ENCODE measurements at places on chromosomes 11 and 22. TPM values are rescaled to one million over a fixed set of nuclear protein-coding genes. Genes with fewer than 3 reads are reported as not detected.

Gene LMNTD2
- total RNA-seq = 1.7 TPM

Gene RBFOX2
- total RNA-seq = 142 TPM

Gene OR4C12
- not detected for total RNA-seq

Gene RIC8A
- 88.2 TPM for total RNA-seq

Gene ANKK1
- total RNA-seq = 0.43 TPM

Gene KCNK4
- total RNA-seq = not detected

Gene CACNA1I
- 0.90 TPM for total RNA-seq

Gene UPK3A
- total RNA-seq = not detected

Gene APOBEC3G
- total RNA-seq = 2.5 TPM

Gene SGSM1
- not detected for total RNA-seq

Gene CLMP
- total RNA-seq = 45.9 TPM

Gene MB
- total RNA-seq = 0.46 TPM

Gene FAM180B
- 0.62 TPM for total RNA-seq

Gene FGF3
- total RNA-seq = not detected

Gene STARD10
- total RNA-seq = 16.9 TPM

Gene SCGB1D2
- total RNA-seq = not detected

Gene DPP3
- 83.3 TPM for total RNA-seq

- H3K27me3 ChIP-seq = peaks cover 42% of the 10 kb centered on the region
- no peak for DNase-seq
- H3K27ac ChIP-seq = no peak overlapping the region
- no peaks in the 10 kb centered on the region for H3K36me3 ChIP-seq
- no peaks in the 10 kb centered on the region for H3K4me1 ChIP-seq
These were observed 6.1 kb upstream of the SIGIRR start for GRCh38 chr11:420911-421321.

- H3K4me3 ChIP-seq = no peak overlapping the region
- H3K4me1 ChIP-seq = peaks cover 52% of the 10 kb centered on the region
- peak; percentile 22 for DNase-seq
- H3K27ac ChIP-seq = no peak overlapping the region
- H3K27me3 ChIP-seq = no peaks in the 10 kb centered on the region
- no peaks in the 10 kb centered on the region for H3K36me3 ChIP-seq
These were observed 27.9 kb downstream of the GUCY1A2 start for GRCh38 chr11:106990331-106990730.

- H3K36me3 ChIP-seq = no peaks in the 10 kb centered on the region
- DNase-seq = peak; percentile 75
- H3K4me1 ChIP-seq = peaks cover 20% of the 10 kb centered on the region
- H3K27ac ChIP-seq = no peak overlapping the region
- no peaks in the 10 kb centered on the region for H3K27me3 ChIP-seq
- H3K4me3 ChIP-seq = no peak overlapping the region
These were observed 41.4 kb downstream of the DKK3 start for GRCh38 chr11:11966826-11967668.

- no peak overlapping the region for H3K27ac ChIP-seq
- H3K27me3 ChIP-seq = no peaks in the 10 kb centered on the region
- DNase-seq = no peak
- H3K4me3 ChIP-seq = no peak overlapping the region
These were observed 30.2 kb downstream of the ARHGEF17 start for GRCh38 chr11:73338279-73338678.

- DNase-seq = no peak
- no peaks in the 10 kb centered on the region for H3K4me1 ChIP-seq
- no peak overlapping the region for H3K27ac ChIP-seq
These were observed 37.8 kb downstream of the GGTLC2 start for GRCh38 chr22:22682196-22682595.

GRCh38 chr11:459511-460220, 9.6 kb downstream of the PTDSS2 start:
- H3K4me1 ChIP-seq = no peaks in the 10 kb centered on the region
- no peak overlapping the region for H3K27ac ChIP-seq
- DNase-seq = no peak
- H3K36me3 ChIP-seq = no peaks in the 10 kb centered on the region
- no peak overlapping the region for H3K4me3 ChIP-seq

GRCh38 chr11:103326070-103326794, 217.0 kb downstream of the DYNC2H1 start:
- no peaks in the 10 kb centered on the region for H3K36me3 ChIP-seq
- no peak overlapping the region for H3K27ac ChIP-seq
- peaks cover 4% of the 10 kb centered on the region for H3K4me1 ChIP-seq

GRCh38 chr11:2579315-2580060, 120.3 kb downstream of the KCNQ1OT1 start:
- no peak overlapping the region for H3K27ac ChIP-seq
- no peak overlapping the region for H3K4me3 ChIP-seq
- no peak for DNase-seq
- no peaks in the 10 kb centered on the region for H3K36me3 ChIP-seq
- no peaks in the 10 kb centered on the region for H3K4me1 ChIP-seq

DNA sequence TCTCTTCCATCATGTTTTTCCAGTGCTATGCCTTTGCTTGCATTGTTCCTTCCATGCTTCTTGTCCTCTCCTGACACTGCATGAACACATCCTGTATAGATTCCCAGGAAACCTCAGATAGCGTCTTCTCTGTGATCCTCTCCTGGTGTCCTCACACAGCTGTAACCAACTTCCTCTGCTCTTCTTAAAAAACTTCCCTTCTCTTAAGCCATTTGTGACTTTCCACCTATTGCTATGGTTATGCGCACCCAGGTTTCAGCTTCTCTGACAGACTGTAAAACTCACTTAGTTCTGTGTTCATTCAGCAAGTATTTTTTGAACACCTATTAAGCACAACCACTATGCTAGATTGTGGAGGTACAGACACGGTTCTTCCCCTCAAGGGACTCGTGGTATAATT, 5.1 kb upstream of the APLP2 start:
- H3K4me1 ChIP-seq = peaks cover 2% of the 10 kb centered on the region
- H3K27me3 ChIP-seq = peaks cover 4% of the 10 kb centered on the region
- H3K27ac ChIP-seq = no peak overlapping the region
- no peak for DNase-seq
- H3K4me3 ChIP-seq = no peak overlapping the region

GRCh38 chr11:17376493-17376892, 12.0 kb downstream of the KCNJ11 start:
- no peaks in the 10 kb centered on the region for H3K27me3 ChIP-seq
- DNase-seq = no peak
- H3K4me1 ChIP-seq = no peaks in the 10 kb centered on the region
- H3K4me3 ChIP-seq = no peak overlapping the region
- peaks cover 6% of the 10 kb centered on the region for H3K36me3 ChIP-seq

GRCh38 chr11:78647986-78648875, 73.6 kb upstream of the NARS2 start:
- H3K4me1 ChIP-seq = no peaks in the 10 kb centered on the region
- DNase-seq = no peak
- no peaks in the 10 kb centered on the region for H3K36me3 ChIP-seq

GRCh38 chr22:38843657-38844314, at the start of gene NPTXR:
Gene NPTXR, minus strand, starts transcription at chr22:38844028.
- H3K27me3 ChIP-seq = no peaks in the 10 kb centered on the region
- peak; percentile 80 for DNase-seq
- H3K27ac ChIP-seq = peak within 1 kb of the TSS; percentile 90
- peaks cover 33% of the 10 kb centered on the region for H3K4me1 ChIP-seq
- peak within 1 kb of the TSS; percentile 98 for H3K4me3 ChIP-seq
- H3K36me3 ChIP-seq = peaks cover 1% of the 10 kb centered on the region

DNA sequence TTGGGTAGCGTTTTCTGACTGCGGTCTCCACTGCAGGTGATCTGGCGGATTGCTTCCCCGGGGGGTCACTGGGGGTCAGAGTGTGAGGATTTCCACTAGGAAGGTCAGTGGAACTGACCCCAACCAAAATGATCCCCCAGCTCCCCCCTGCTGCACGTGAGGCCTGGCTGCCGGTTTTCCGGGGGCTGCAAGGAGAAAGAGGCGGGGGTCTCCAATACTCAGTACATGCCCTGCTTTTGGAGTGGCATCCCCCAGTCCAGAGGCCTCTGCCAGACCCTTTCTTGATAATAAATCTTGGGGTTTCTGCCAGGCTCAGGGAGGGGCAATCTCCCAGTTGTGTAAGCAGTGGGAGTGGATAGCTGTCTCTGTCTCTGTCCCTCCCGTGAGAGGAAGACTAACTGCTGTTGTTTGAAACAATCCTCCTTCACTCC, 71.5 kb upstream of the RTL6 start:
- H3K27ac ChIP-seq = no peak overlapping the region
- H3K36me3 ChIP-seq = no peaks in the 10 kb centered on the region
- H3K4me1 ChIP-seq = no peaks in the 10 kb centered on the region
- H3K4me3 ChIP-seq = no peak overlapping the region

- no peak overlapping the region for H3K27ac ChIP-seq
- no peaks in the 10 kb centered on the region for H3K36me3 ChIP-seq
- peaks cover 87% of the 10 kb centered on the region for H3K27me3 ChIP-seq
- no peak overlapping the region for H3K4me3 ChIP-seq
- peaks cover 4% of the 10 kb centered on the region for H3K4me1 ChIP-seq
These were observed 637 bp downstream of the DRD2 start for GRCh38 chr11:113474362-113475159.

- H3K27me3 ChIP-seq = no peaks in the 10 kb centered on the region
- H3K27ac ChIP-seq = peak overlapping the region; percentile 79
- peak overlapping the region; percentile 84 for H3K4me3 ChIP-seq
- H3K36me3 ChIP-seq = peaks cover 40% of the 10 kb centered on the region
- peaks cover 34% of the 10 kb centered on the region for H3K4me1 ChIP-seq
These were observed 720 bp downstream of the PACS1 start for GRCh38 chr11:66070604-66071380.

DNA sequence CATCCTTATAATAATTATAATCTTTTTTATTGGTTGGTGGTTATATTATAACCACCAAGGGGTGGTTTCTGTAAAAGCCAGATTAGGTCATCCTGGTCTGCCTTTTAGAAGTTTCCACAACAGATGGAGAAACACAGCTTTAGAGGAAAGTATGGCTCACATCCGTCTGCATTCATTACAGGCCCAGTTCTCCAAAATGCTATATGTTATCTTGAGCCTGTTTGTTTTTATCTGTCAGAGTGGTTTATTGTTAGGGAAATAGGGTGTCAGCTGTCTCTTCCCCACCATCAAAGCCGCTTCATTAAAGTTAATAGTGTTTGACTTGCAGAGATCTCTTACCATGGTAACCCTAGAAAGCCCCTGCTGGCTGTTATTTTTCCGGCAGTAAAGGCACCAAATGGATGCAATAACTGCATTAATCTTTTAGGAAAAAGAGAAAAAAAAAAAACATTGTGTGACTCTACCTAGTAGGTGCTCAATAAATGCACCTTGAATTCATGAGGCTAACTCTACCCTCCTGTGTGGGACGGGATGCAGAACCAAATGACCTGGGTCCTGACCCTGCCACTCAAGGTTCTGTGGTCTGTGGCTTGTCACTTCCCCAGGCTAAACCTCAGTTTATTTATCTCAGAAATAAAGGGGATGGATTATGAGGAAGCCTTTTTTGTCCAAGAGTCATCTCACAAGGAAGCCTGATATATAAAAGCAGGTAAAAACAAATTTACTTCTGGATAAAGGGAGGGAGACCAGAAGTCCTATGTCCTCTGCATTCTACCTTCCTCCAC, 118.3 kb downstream of the WT1 start:
- no peak for DNase-seq
- no peak overlapping the region for H3K27ac ChIP-seq
- no peak overlapping the region for H3K4me3 ChIP-seq
- peaks cover 9% of the 10 kb centered on the region for H3K4me1 ChIP-seq
- H3K36me3 ChIP-seq = no peaks in the 10 kb centered on the region
- peaks cover 12% of the 10 kb centered on the region for H3K27me3 ChIP-seq

GRCh38 chr11:46366661-46367161, 14.8 kb upstream of the MDK start:
- peaks cover 21% of the 10 kb centered on the region for H3K4me1 ChIP-seq
- DNase-seq = no peak

DNA sequence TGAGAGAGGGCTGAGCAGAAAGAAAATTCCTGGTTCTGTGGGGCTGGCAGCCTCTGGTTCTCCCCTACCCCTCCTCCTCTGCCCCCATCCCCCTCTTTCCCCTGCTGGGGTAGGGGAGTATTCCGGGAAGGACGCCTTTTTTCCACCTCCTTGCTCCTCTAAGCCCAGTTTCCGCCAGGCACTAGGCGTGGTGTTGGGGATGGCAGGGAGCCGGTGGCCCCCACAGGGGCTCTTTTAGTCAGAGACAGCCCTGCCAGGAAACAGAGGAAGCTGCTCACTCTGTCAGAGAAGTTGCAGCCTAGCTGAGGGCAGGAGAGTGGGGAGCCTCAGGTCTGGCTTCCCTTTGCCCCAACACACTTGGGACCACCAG, 15.6 kb upstream of the ARHGEF17 start:
- H3K27me3 ChIP-seq = no peaks in the 10 kb centered on the region
- no peak overlapping the region for H3K27ac ChIP-seq
- no peak overlapping the region for H3K4me3 ChIP-seq
- no peaks in the 10 kb centered on the region for H3K36me3 ChIP-seq
- peak; percentile 50 for DNase-seq

GRCh38 chr11:12050470-12051286, 42.3 kb upstream of the DKK3 start:
- no peaks in the 10 kb centered on the region for H3K27me3 ChIP-seq
- H3K36me3 ChIP-seq = no peaks in the 10 kb centered on the region
- H3K4me3 ChIP-seq = no peak overlapping the region
- H3K27ac ChIP-seq = no peak overlapping the region
- peak; percentile 29 for DNase-seq

DNA sequence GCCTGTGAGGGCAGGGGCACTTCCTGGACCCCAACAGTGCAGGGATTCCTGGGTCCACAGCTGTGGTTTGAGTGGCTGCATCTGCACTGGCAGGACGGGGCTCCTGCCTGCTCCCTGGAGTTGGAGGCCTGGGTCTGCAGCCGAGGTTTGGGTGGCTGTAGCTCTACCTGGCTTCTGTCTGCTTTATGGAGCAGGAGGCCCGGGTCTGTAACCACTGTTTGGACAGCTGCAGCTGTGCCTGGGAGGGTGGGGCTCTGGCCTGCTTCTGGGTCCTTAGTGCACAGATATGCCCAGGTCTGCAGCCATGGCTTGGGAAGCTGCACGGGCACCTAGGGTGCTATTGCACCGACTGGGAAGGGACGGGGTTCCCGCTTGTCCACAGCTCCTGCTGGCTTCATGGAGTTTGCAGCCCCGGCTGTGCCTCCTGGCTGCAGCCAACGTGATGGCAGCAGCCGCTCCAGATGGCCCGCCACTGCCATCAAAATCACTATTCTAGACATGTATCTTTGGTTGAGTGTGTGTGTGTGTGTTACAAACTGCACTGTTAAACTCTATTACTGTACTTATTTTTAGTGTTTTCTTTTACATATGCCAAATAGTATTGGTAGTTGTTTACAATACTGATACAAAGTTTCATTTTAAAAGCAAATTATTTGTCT, 412.3 kb upstream of the KIRREL3 start:
- H3K36me3 ChIP-seq = no peaks in the 10 kb centered on the region
- no peak overlapping the region for H3K4me3 ChIP-seq
- H3K27ac ChIP-seq = no peak overlapping the region

GRCh38 chr22:21984793-21985192, 2.2 kb upstream of the TOP3B start:
- H3K4me1 ChIP-seq = peaks cover 5% of the 10 kb centered on the region
- no peaks in the 10 kb centered on the region for H3K27me3 ChIP-seq
- H3K36me3 ChIP-seq = no peaks in the 10 kb centered on the region
- H3K27ac ChIP-seq = no peak overlapping the region
- H3K4me3 ChIP-seq = no peak overlapping the region

GRCh38 chr11:114254571-114255146, 41.5 kb upstream of the NNMT start:
- H3K4me3 ChIP-seq = no peak overlapping the region
- DNase-seq = no peak
- H3K27ac ChIP-seq = no peak overlapping the region
- no peaks in the 10 kb centered on the region for H3K36me3 ChIP-seq
- no peaks in the 10 kb centered on the region for H3K27me3 ChIP-seq

- no peaks in the 10 kb centered on the region for H3K27me3 ChIP-seq
- no peak overlapping the region for H3K4me3 ChIP-seq
- H3K27ac ChIP-seq = no peak overlapping the region
- no peak for DNase-seq
- no peaks in the 10 kb centered on the region for H3K4me1 ChIP-seq
- H3K36me3 ChIP-seq = no peaks in the 10 kb centered on the region
These were observed 99.8 kb downstream of the MORC2 start for GRCh38 chr22:30868663-30869385.
